Transverse colon (tissue), 4 donors: ENCODE measurements at places on chromosomes 16 and 17. TPM values are rescaled to one million over a fixed set of nuclear protein-coding genes. Genes with fewer than 3 reads are reported as not detected.

The SUPT4H1 gene
- 66.3 TPM for total RNA-seq

DNA sequence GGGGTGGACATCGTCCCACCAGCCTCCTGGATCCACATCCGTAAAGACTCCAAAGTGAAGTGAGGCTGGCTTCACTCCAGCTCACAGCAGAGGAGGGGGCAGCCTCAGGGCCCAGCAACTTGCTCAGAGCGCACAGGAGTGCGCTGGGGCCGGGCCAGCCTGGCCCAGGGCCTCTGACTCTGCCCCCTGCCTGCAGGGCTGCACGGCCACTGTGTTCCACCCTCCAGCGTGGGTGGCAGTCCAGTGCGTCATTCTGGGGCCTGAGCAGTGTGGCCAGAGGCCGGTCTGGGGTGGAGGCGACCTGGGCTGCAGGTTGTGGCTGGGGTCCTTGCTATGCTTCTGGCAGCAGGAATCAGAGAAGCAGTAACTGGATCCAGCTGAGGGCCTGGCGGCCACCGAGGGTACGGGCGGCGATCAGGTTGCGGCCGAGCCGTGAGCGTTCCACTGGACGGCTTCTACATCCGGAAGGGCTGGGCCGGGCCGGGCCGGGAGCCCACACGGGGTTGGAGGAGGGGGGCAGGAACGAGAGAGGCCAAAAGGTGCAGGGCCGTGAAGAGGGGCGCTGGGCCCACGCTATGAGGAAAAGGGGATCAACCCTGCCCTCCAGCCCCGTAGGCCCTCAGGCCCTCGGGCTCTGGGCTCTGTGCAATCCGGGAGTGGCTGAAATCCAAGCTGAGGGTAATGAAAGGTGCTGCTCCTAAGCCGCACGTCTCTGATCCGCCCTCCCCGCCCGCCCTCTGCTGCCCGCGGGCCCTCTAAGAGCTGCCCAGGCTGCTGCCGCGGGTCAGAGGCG is at the start of gene FSCN2:
FSCN2 (plus strand) TSS at position 787 of the 793 bp plus-strand sequence. CDS start 155 bp downstream, outside the sequence.
- no peak within 1 kb of the TSS for H3K27ac ChIP-seq
- H3K27me3 ChIP-seq, result peaks cover 75% of the 10 kb centered on the region
- peaks cover 18% of the 10 kb centered on the region for H3K4me1 ChIP-seq
- H3K36me3 ChIP-seq, result no peaks in the 10 kb centered on the region
- no peak for DNase-seq
- H3K4me3 ChIP-seq, result no peak within 1 kb of the TSS

- DNase-seq, result no peak
- no peak overlapping the region for H3K27ac ChIP-seq
- no peaks in the 10 kb centered on the region for H3K4me1 ChIP-seq
- H3K36me3 ChIP-seq, result no peaks in the 10 kb centered on the region
These were observed 325.1 kb upstream of the HSBP1 start for GRCh38 chr16:83482545-83483162.

GRCh38 chr16:13936596-13937081 is 16.7 kb downstream of the ERCC4 start:
- no peaks in the 10 kb centered on the region for H3K4me1 ChIP-seq
- H3K4me3 ChIP-seq, result no peak overlapping the region
- peaks cover 19% of the 10 kb centered on the region for H3K36me3 ChIP-seq
- H3K27ac ChIP-seq, result no peak overlapping the region
- H3K27me3 ChIP-seq, result no peaks in the 10 kb centered on the region

DNA sequence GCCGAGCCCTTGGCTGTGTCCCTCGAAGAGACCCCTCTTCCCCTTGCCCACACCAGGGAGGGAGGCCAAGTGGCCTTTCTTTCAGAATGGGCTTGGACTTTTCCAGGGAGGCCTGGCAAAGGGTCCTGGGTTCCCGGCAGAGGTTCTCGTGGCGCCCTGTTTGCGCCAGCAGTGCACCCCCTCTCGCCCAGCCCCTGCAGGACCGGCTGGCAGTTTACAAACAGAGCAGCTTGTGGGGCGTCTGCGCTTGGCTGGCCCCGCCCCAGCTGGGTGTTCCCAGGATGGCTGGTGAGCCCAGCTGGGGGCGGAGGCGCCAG is 137.8 kb upstream of the CIBAR2 start:
- H3K27ac ChIP-seq, result no peak overlapping the region
- no peak overlapping the region for H3K4me3 ChIP-seq
- no peaks in the 10 kb centered on the region for H3K4me1 ChIP-seq
- H3K27me3 ChIP-seq, result no peaks in the 10 kb centered on the region
- no peaks in the 10 kb centered on the region for H3K36me3 ChIP-seq
- no peak for DNase-seq

GRCh38 chr16:17062676-17063075 is 408.1 kb downstream of the XYLT1 start:
- H3K27ac ChIP-seq, result no peak overlapping the region
- no peaks in the 10 kb centered on the region for H3K27me3 ChIP-seq
- no peaks in the 10 kb centered on the region for H3K4me1 ChIP-seq
- no peaks in the 10 kb centered on the region for H3K36me3 ChIP-seq

GRCh38 chr17:35006961-35007360 is 26.6 kb downstream of the LIG3 start:
- no peak overlapping the region for H3K4me3 ChIP-seq
- H3K4me1 ChIP-seq, result no peaks in the 10 kb centered on the region
- H3K27ac ChIP-seq, result no peak overlapping the region
- no peak for DNase-seq
- H3K36me3 ChIP-seq, result no peaks in the 10 kb centered on the region
- H3K27me3 ChIP-seq, result no peaks in the 10 kb centered on the region

The SLX1B gene
- total RNA-seq, result 34.0 TPM
